ENCODE measurements at places on chromosomes 2 and 18.

GRCh38 chr2:2187196-2187595, 143.9 kb downstream of the MYT1L start:
- peak; percentile 82 for DNase-seq

GRCh38 chr2:124138076-124138475, 113.0 kb downstream of the CNTNAP5 start:
- no peak for DNase-seq

DNA sequence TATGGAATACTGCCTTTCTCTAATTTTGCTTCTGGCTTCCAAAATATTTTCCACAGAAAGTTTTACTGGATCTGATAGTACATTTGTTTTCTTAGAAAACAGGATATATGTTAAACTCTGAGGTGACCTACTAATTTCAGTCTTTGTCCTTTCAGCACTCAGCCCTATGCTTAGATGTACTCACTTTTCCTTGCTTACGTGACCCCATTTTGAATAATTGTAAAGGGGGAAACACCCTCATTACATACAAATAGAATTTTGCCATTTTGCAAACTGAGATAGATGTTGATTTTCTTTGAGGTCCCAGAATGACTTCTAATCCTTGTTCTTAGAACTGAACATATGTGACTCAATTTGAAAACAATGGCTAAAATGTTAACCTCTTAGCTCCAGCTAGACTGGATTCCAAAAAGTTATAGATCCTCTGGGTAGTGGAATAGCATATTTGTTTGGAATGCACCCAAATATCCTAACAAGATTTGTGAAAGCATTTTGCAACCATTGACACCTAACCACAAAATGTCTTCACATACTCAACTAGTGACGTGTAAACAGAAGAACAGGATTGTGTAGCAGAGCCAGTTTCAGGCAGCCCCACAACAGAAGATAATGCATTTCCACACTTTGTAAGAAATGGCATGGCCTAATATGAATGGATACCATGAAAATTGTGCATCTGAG, 44.8 kb upstream of the EHBP1 start:
- DNase-seq, result no peak

DNA sequence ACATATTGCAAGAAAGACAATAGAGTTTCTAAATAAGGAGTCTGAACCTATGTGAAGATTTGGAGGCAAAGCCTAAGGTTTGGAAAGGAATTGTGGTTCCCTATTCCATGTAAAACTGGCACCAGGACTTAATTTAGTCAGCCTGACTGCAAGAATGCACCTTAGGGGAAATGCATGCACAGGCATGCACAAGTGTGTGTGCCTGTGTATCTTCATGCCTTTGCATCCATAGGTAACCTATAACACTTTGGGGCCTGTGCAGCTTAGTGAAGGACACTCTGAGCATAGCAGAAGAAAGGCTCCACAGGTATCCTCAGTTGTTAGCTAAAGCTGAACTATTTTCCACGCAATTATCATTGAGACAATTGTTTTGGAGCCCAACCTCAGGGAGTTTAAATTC, 73.4 kb downstream of the RPRM start:
- DNase-seq, result no peak

- no peak for DNase-seq
Observed at GRCh38 chr2:64823794-64824193, 165.4 kb upstream of the SLC1A4 start.

- DNase-seq, result no peak
Observed at GRCh38 chr2:108896741-108897140, 92.3 kb downstream of the EDAR start.

DNA sequence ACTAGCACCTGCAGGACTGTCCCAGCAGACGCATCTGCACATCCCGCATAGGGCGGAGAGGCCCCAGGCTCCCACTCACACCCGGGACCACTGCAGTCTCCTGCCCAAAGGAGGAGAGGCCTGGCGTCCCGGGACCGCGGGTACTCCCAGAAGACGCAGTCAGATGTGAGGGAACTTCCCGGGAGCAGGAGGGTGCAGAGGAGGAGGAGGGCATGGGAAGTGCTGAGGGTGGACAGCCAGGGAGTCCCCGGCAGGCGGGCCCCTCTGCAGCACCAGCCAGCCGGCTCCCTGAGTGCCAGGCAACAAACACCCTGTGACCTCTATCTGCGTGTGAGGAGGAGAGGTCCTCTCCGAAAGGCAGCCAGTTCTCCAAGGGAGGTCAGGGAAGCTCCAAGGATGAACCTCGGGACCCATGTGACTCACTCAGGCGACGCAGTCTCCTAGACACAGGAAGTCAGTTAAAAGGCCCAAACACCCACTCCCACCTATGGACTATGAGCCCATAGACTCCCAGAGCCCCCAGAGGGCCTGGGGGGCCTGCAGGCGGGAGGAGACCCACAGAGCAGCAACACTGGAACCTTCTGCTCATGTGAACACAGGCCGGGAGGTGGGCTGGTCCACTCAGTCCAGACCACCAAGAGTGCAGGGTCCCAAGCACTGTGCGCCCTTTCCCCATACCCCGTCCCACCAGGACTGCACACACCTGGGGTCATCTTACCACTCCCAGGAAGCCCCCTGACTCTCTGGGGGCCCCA, 4.2 kb downstream of the PXDN start:
- no peak for DNase-seq

GRCh38 chr2:215277944-215278343, 33.9 kb upstream of the ATIC start:
- DNase-seq, result no peak

DNA sequence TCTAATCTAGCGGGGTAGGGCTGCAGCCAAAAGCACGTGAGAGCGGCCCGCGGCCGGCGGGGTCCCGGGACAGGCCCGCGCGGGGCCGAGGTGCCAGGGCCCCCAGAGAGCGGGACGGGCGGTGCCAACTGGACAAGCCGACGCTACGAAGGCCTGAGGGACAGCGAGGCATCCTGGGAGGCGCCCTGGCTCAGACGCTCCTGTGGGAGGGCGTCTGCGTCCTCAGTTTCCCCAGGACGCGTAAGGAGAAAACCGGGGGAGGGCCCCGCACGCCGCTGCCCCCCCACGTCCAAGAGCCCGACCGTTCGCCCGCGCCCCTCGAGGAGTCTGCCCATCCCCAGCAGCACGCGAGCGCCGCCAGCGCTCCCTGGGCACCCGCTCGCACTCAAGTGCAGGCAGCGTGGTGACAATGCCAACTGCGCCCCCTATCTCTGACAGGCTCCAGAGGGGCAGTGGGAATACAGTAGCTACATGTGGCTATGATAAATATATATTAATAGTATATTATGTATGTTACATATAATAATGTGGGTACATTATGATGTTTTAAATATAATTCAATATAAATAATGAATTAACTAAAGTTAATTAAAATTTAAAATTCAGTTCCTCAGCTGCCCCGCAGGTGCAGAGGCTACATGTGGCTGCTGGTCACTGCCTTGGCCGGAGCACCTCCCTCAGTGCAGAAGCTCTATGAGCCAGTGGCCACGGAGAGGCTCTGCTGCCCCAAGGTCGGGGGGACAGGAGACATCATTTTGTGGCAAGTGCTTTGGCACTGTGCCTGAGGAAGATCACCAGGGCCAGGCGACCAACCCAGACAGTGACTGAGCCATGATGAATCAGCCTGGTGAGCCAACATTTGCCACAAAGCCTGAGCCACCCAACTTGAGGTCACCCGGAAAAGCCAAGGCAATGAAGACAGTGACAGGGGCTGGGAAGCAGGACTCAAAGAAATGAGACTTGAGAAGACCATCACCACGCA, 5.5 kb upstream of the SFT2D3 start:
- no peak for DNase-seq
